Upper lobe of right lung (tissue), 1 donor: ENCODE measurements at places on chromosomes 12 and 14. TPM values are rescaled to one million over a fixed set of nuclear protein-coding genes. Genes with fewer than 3 reads are reported as not detected.

DNA sequence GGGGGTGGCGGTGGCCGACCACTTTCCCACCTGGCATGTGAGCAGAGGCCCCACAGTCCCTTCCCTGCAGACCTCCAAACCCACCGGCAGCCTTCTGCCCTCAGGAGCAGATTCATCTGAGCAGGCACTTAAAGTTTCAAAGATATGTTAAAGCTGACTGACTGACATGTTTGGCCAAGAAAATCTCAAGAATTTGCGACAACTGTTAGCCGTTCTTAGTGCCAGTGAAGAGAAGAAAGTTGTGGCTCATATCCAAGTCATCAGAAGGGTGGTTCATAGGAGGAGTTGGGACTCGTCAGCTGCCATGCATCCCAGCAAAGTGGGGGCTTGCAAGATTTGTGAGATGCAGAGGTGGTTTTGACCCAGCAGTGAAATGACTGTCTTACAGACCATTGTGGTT is 27.2 kb downstream of the ELK3 start:
- DNase-seq: no peak
- H3K36me3 ChIP-seq: peaks cover 21% of the 10 kb centered on the region
- H3K27me3 ChIP-seq: no peaks in the 10 kb centered on the region

Gene SLC17A8
- total RNA-seq: 0.14 TPM

Gene KRT77
- total RNA-seq: not detected

Gene RNF212B
- not detected for total RNA-seq

Gene FICD
- 10.3 TPM for total RNA-seq

DNA sequence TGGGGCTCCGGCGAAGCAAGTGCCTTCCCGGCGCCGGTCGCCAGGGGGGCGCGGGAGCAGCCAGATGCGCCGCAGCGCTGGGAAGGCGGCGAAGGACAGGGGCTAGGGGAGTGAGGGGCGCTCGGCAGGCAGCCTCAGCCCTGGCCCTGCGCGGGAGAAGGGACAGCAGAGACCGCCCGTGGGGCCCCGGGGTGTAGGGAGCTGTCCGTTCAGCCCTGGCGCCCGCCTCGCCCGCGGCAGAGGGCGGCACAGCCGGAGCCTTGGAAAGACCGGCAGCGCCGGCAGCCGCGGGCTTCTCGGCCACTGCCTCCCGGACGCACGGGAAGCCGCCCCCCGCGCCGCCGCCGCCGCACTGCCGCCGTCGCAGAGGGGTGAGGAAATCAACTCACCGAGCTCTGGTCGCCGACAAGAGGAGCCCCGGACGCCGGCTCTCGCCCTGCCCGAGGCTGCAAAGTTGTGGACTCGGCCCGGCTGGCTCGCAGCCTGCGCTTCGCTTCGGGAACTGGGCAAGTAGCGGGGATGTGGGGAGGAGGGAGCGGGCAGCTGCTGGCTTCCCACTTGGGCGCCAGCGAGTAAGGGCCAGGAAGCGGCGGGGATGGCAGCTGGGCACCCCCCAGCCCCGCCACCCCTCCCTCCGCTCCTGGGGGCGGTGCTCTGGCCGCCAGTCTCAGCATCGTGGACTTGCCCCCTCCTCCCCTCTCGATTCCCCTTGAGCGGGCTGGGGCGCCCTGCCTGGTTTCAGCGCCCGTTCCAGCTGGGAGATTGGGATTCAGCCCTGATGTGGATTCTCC is at the start of gene ZDHHC22:
TSS of gene ZDHHC22 (minus strand) at position 578 of the 791 bp plus-strand sequence. CDS start 2,053 bp downstream, outside the sequence.
- no peaks in the 10 kb centered on the region for H3K36me3 ChIP-seq
- H3K27ac ChIP-seq: no peak within 1 kb of the TSS
- DNase-seq: no peak
- peak within 1 kb of the TSS; percentile 26 for H3K4me3 ChIP-seq

Gene PLEKHD1
- total RNA-seq: 0.41 TPM

- H3K27me3 ChIP-seq: no peaks in the 10 kb centered on the region
- H3K36me3 ChIP-seq: no peaks in the 10 kb centered on the region
These were observed 75.8 kb upstream of the CNTN1 start for GRCh38 chr12:40616383-40616915.

DNA sequence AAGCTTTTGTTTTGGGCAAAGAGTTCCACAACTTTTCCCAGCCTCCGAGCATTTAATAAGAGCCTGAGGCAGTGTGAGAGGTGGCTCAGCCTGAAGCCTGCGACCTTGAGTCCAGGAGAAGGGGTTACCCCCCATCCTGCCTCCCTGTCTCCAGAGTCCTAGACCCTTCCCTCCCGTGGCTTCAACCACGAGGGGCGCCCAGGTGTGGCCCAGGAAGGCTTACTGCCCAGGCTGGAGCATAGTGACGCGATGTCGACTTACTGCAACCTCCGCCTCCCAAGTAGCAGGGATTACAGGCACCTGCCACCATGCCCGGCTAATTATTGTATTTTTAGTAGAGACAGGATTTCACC is 641 bp downstream of the LRRC43 start:
- peaks cover 5% of the 10 kb centered on the region for H3K4me1 ChIP-seq
- H3K27ac ChIP-seq: no peak overlapping the region
- H3K27me3 ChIP-seq: no peaks in the 10 kb centered on the region
- H3K4me3 ChIP-seq: peak overlapping the region; percentile 58

DNA sequence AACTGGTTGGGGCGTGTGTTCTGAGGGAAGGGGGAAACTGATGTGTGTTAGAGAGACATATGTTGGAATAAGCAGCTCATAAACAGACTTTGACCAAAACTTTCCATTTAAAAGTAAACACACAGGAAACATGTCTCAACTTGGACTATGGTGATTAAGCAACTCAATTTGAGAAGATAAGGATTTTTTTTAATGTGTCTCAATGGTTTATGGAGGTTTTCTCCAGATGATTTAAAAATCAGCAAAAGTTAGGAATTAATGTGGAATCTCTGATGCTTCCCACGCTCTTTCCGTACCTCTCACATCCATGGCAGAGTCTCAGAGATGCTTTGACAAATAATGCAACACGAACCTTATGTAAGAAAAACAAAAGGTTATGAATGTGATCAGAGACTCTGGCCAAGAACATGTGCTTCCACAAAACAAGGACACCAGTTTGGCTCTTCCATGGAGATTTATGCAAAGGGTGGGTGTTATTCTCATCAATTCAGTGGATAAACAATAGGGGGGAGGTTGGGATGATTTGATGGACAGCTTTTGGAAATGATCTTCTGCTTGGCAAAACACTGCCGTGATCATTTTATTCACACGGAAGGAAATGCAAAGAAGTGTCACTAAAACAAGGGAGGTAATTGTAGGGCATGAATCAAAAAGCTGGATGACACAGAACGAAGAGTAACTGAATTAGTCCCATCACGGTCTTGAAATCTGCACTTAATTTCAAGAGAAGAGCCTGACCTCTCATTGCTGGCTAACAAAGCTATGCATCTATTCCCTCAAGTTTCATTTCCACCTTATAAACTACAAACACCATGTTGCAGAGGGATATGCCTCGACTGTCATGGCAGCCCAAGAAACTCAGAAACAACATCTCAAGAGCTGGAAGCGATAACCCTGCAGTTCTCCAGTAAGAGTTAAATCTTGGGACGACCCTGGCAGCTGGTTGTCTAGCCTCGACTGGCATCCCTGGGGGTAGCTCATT is 76.5 kb downstream of the FOXN3 start:
- H3K27me3 ChIP-seq: no peaks in the 10 kb centered on the region
- no peak for DNase-seq
- no peak overlapping the region for H3K27ac ChIP-seq

DNA sequence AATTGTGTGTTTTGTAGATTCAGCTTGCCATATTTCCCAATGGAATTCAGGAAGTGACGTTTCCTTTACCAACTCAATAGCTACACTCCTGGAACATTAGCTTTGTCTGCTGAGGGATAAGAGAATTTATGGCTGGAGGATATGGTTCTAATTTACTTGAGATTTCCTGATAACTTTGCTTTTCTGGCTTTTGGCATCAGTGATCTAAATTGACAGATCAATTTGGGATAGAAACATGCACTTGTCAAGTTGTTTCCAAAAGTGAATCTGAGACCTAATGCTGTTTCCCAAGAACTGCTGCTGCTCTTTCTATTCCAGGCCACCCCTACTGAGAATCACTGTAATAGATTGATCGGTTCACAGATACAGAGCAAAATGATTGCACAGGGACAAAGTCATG is 43.2 kb downstream of the MGAT4C start:
- no peak overlapping the region for H3K27ac ChIP-seq
- H3K4me1 ChIP-seq: no peaks in the 10 kb centered on the region
- DNase-seq: no peak
- H3K4me3 ChIP-seq: no peak overlapping the region
- no peaks in the 10 kb centered on the region for H3K27me3 ChIP-seq

- peaks cover 10% of the 10 kb centered on the region for H3K4me1 ChIP-seq
- no peak overlapping the region for H3K27ac ChIP-seq
These were observed 434.0 kb upstream of the RGS6 start for GRCh38 chr14:71498212-71498611.

- H3K4me1 ChIP-seq: no peaks in the 10 kb centered on the region
- no peak for DNase-seq
- no peaks in the 10 kb centered on the region for H3K36me3 ChIP-seq
- H3K27ac ChIP-seq: no peak overlapping the region
These were observed 8.9 kb downstream of the FUT8 start for GRCh38 chr14:65421201-65421981.

- no peaks in the 10 kb centered on the region for H3K27me3 ChIP-seq
- H3K36me3 ChIP-seq: peaks cover 35% of the 10 kb centered on the region
- H3K4me3 ChIP-seq: peak overlapping the region; percentile 89
- DNase-seq: no peak
These were observed 1.6 kb downstream of the MMP14 start for GRCh38 chr14:22837750-22838538.

Gene TBC1D30
- total RNA-seq: 14.8 TPM

DNA sequence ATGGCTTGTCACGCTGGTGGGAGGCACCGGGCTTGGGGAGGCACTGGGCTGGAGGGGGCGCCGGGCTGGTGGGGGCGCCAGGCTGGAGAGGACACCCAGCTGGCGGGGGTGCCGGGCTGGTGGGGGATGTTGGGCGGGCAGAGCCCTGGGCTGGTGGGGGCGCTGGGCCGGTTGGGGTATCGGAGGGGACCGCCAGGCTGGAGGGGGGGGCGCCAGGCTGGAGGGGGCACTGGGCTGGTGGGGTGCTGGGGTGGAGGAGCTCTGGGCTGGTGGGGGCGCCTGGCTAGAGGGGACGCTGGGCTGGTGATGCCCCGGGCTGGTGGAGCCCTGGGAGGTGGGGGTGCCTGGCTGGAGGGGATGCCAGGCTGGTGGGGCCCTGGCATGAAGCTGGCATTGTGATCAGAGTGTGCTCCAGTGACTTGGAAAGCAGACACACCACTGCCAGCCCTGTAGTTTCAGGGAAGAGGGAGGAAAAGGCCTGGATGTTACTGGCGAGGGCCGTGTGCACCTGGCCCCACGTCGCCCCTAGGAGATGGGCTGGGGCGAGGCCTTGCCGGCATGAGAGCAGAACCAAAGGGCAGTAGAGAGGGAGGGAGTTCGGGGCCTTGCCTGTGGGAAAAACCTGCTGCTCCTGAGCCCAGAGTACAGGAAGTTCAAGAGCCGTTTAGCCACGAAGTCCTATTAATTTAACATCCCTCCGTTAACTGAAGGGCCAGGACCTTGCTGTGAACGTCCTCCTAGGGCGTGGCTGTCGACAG is 13.1 kb downstream of the TEDC1 start:
- H3K36me3 ChIP-seq: no peaks in the 10 kb centered on the region
- peaks cover 14% of the 10 kb centered on the region for H3K27me3 ChIP-seq
- no peak overlapping the region for H3K27ac ChIP-seq
- DNase-seq: peak; percentile 58

Gene NAA25
- 18.8 TPM for total RNA-seq

DNA sequence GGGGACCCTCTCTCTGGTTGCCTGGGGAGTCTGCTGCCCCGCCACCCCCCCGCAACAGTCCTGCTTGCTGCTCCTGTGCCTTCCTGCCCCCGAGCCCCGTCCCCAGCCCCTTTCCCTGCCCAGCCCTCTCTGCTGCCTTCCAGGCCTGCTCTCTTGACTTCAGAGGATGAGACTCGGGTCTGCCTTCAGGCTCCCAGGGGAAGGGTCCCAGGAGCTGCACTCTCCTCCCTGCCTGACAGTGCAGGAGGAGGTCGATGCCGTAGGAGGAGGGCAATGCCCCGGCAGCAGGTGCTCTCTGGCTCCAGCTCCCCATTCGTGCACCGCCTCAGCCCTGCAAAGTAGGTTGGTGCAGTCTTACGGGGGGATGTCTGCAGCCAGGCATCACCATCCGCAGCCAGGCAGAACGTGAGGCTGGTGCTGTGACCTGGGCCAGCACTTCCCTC is 185.1 kb upstream of the C14orf180 start:
- H3K27me3 ChIP-seq: no peaks in the 10 kb centered on the region
- no peak for DNase-seq
- H3K4me1 ChIP-seq: no peaks in the 10 kb centered on the region
- no peak overlapping the region for H3K27ac ChIP-seq
- H3K4me3 ChIP-seq: no peak overlapping the region
- H3K36me3 ChIP-seq: no peaks in the 10 kb centered on the region

GRCh38 chr14:64060648-64061096 is 207.9 kb downstream of the SYNE2 start:
- no peak overlapping the region for H3K4me3 ChIP-seq
- H3K4me1 ChIP-seq: no peaks in the 10 kb centered on the region
- DNase-seq: no peak
- no peaks in the 10 kb centered on the region for H3K27me3 ChIP-seq
- H3K27ac ChIP-seq: no peak overlapping the region

DNA sequence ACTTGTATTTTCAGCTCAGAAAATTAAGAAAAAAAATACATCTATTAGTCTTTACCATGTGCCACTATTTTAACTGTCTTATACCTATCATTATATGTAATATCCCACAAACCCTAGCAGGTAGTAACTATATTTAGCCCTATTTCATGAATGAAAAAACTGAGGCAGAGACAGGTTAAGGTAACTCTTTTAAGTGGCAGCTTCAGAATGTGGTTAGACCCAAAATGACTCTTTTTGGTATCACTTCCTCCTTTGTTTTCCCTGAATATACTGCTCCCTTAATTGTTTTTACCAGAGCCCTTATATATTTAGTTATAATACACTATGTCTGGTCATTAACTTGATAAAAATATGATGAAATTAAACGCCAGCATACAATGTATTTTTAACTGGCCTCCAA is 235.6 kb upstream of the RPL10L start:
- no peak overlapping the region for H3K27ac ChIP-seq
- no peaks in the 10 kb centered on the region for H3K27me3 ChIP-seq
- no peak overlapping the region for H3K4me3 ChIP-seq

Gene CLEC1B
- total RNA-seq: not detected

Gene CISTR
- not detected for total RNA-seq

- no peaks in the 10 kb centered on the region for H3K36me3 ChIP-seq
- H3K4me1 ChIP-seq: no peaks in the 10 kb centered on the region
- no peak overlapping the region for H3K27ac ChIP-seq
- no peaks in the 10 kb centered on the region for H3K27me3 ChIP-seq
These were observed 124.8 kb downstream of the C12orf75 start for GRCh38 chr12:105455261-105455660.

- no peak for DNase-seq
- no peak overlapping the region for H3K4me3 ChIP-seq
- H3K36me3 ChIP-seq: peaks cover 76% of the 10 kb centered on the region
- H3K27me3 ChIP-seq: no peaks in the 10 kb centered on the region
These were observed 68.9 kb upstream of the SAV1 start for GRCh38 chr14:50736932-50737419.

DNA sequence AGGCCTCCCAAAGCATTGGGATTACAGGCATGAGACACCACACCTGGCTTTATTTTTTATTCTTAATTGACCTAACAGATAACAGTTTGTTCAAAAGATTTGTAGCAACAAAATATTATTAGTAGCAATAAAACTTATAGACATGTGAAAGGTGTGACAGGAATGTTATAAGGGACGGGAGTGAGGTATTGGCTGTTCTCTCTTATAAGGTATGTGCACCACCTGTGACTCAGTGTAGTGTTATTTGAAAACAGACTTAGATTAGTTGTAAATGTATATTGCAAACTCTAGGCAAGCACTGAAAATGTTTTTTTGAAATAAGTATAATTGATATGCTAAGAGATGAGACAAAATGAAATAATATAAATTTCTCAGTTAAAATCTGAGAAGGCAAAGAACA is 57.8 kb downstream of the KLRG1 start:
- no peaks in the 10 kb centered on the region for H3K36me3 ChIP-seq
- no peak overlapping the region for H3K4me3 ChIP-seq
- H3K27me3 ChIP-seq: no peaks in the 10 kb centered on the region
- no peaks in the 10 kb centered on the region for H3K4me1 ChIP-seq

Gene LHX5
- total RNA-seq: not detected
